Islet precursor cell (in vitro differentiated cells): ENCODE measurements at places on chromosomes 7 and 10.

GRCh38 chr10:60732807-60733516 lies 45.3 kb upstream of the CDK1 start:
- peak; percentile 83 for DNase-seq

GRCh38 chr7:155825336-155825735 lies 13.1 kb upstream of the SHH start:
- DNase-seq = no peak

DNA sequence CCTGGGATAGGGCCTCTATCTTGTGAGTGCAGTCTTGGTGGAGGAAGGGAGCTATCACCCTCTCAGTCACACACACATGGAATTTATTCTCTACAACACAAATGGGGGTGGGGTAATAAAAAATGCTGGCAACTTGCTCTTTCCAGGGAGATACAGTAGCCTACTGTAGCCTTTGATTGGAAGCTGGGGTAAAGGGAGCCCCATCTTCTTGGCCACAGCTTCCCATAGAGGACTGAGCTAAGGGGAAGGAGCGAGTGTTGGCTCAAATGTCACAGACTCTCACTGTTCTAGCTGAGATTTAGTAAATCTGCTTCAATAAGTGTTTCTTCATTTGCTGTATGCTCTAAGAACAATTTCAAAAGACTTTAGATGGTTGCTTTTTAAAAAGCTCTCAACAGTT lies 222.2 kb upstream of the CXCL12 start:
- DNase-seq = no peak

DNA sequence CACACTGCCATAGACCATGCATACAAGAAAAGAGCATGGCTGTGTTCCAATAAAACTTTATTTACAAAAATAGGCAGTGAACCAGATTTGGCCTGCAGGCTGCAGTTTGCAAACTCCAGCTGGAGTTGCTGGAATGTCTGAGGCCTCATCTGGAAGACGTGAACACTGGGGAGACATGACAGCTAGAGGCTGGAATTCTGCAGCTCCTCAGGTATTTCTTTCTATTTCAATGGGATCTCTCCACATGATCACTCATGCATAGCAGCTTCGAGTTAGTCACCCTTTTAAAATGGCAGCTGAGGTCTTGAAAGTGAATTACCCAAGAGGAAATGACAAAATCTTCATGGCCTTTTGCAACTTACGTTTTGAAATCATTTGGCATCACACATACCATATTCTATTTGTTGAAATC lies 52.6 kb upstream of the BET1 start:
- peak; percentile 82 for DNase-seq

- DNase-seq = peak; percentile 86
These were observed at the start of gene CFAP46 for GRCh38 chr10:132942101-132943057. Gene CFAP46 (minus strand): TSS chr10:132942570. CDS start chr10:132942484, 86 bp downstream.

DNA sequence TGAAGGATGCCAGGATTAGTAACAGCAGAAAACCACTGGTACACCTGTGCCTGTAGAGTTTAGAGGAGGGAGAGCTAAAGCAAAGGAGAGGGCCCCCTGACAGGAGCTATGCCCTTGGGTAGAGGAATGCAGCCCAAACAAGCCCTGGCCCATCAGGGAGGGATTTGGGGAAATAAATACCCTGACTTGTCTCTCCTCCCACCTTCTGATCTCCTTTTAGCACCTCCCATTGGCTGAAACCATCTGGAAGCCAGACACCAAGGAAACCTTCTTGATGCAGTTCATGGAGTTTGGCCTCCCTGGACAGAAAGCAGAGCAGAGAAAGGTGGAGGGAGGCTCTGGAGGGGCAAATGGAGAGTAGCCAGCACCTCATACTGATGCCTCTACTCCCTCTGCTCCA lies 45.3 kb downstream of the ADRA2A start:
- DNase-seq = no peak

GRCh38 chr10:95755511-95756004 lies 405 bp upstream of the ENTPD1 start:
- peak; percentile 57 for DNase-seq

DNA sequence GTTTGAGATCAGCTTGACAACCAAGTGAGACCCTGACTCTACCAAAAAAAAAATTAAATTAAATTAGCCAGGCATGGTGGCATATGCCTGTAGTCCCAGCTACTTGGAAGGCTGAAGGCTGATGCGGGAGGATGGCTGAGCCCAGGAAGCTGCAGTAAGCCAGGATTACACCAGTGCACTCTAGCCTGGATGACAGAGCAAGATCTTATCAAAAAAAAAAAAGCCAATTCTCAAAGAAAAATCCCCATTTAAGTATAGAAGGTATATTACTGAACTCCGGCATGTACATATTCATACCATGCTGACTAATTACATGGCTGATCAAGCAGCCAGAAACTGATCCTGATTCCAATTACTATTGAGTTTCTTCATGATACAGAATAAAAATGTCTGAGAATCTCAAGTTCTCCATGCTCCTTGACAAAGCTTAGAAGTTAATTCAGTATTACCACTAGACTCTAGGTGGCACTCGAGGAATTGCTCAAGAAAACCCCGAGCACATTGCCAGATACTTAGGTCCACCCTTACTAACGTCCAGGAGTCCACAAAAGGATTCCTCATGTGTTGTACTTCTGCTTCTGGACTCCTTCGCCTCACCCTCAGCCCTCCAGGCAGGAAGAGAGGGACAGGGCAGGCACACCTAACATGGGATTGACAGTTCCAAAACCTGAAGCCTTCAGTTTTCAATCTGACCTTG lies 148.9 kb downstream of the PARD3 start:
- peak; percentile 81 for DNase-seq

DNA sequence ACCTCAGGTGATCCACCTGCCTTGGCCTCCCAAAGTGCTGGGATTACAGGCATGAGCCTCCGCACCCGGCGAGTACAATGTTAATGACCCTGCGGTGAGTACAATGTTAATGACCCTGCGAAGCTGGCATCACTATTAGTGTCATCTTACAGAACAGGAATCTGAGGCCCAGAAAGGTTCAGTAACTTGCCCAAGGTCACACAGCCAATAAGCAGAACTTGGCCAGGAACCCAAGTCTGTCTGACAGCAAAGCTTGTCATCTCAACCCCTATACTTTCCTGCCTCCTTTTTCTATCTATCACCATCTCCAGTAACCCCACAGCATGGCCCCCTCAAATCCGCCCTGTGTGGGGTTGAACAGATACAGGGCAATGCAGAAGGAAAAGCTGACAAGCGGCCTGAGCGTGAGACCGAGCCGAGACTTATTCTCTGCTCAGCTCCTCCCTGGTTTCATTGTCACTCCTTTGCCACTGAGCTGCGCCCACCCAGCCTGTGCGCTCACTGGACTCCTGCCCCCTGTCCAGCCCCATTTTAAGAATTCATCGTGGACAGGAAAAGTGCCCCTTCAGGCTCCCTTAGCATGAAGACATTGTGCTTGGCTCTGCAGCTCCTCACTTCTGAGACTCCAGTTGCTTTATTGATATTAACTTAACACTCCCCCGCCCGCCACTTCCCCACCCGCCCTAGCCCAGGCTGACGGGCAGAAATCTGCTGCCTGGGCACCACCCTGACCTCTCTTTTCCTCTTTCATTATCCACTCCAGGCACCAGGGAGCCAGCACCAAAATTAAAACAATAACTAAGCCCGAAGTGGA lies 58.1 kb upstream of the LBX1 start:
- no peak for DNase-seq

- peak; percentile 92 for DNase-seq
These were observed 41.7 kb upstream of the LOXL4 start for GRCh38 chr10:98309366-98310355.

GRCh38 chr10:91592266-91592975 lies 40.5 kb downstream of the PPP1R3C start:
- DNase-seq = no peak

DNA sequence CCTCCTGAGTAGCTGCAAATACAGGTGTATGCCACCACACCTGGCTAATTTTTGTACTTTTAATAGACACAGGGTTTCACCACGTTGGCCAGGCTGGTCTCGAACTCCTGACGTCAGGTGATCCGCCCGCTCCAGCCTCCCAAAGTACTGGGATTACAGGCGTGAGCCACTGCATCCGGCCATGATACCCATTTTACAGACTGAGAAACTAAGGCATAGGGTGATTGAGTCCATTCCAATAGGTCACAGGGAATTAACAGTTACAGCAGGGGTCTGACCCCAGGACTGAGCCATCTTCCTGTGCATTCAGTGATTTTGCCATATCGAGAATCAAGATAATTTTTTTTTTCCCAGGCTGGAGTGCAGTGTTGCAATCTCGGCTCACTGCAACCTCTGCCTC lies 12.3 kb upstream of the CTBP2 start:
- DNase-seq = no peak

GRCh38 chr10:33279811-33280602 lies 54.5 kb downstream of the NRP1 start:
- DNase-seq = no peak

DNA sequence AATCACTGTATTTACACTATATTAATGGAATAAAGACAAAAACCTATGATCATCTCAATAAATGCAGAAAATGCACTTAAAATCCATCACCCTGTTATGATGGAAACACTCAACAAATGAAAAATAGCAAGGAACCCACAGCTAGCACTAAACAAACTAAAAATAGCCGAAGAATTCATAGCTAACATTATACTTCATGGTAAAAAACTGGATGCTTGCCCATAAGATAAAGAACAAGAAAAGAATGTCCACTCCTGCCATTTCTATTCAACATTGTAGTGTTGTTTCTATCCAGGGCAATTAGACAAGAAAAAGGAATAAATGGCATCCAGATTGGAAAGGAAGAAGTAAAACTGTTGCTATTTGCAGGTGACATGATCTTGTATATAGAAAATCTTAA lies 142.1 kb downstream of the STK31 start:
- no peak for DNase-seq

GRCh38 chr7:89989454-89989853 lies 164.8 kb upstream of the STEAP1 start:
- no peak for DNase-seq

GRCh38 chr7:100764841-100765240 lies 31.4 kb downstream of the ZAN start:
- no peak for DNase-seq
